Stimulated activated CD8-positive, alpha-beta memory T cell treated with anti-CD3 and anti-CD28 coated beads, Interleukin-4, amount 100 ng/mL, for 1 hour (primary cell): ENCODE measurements at places on chromosomes 3 and 15.

DNA sequence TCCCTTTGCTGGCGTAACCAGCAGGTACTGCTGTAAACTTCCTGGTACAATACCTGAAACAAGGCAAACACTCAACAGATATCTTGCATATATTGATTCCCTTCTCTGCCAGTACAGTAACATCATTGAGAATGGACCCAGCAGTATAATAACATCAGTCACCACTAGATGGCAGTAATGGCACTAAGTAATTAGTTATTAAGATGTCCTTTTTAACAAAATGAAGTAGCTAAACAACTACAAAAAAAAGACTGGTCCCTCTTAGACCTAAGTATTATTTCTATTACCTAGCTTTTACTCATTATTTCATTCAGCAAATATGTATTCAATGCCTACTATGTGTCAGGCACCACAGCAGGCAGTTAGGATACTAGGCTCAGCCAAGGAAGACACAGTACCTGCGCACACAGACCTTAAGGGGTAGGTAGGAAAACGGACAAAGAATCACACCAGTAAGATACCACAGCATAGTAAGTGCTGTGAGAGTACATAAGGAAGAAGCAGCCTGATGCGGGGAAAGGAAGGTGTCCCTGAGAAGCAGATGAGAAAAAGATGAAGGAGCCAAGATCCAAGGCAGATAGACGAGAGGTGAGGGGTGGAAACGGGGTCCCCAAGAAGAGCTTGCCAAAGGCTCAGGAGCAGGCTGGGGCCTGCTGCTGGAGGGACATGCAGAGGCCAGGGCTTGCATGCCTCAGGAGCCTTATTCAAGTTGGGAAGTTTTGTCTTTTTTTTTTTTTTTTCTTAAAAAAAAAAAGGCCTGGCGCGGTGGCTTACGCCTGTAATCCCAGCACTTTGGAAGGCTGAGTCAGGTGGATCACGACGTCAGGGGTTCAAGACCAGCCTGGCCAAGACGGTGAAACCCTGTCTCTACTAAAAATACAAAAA is 102.7 kb upstream of the CHD2 start:
- DNase-seq, result no peak

DNA sequence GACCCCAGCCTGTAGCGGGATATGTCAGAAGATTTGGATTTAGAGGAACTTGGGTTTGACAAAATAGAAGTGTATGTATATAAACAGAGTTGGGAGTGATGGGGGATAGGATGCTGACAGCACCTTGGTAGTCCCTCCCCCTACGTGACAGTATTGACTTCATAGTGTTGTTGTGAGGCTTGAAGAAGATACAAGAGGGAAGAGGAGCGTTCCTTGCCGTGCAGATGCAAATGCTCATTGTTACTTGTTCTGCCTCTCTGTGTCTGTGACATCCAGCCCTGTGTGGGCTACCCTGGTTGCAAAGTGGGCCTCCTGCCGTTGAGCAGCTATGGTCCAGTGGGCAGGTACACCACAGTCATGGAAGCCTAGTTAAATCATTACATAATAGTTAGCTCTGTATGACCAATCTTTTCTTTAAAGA is 45.0 kb downstream of the SMAD3 start:
- DNase-seq, result no peak

DNA sequence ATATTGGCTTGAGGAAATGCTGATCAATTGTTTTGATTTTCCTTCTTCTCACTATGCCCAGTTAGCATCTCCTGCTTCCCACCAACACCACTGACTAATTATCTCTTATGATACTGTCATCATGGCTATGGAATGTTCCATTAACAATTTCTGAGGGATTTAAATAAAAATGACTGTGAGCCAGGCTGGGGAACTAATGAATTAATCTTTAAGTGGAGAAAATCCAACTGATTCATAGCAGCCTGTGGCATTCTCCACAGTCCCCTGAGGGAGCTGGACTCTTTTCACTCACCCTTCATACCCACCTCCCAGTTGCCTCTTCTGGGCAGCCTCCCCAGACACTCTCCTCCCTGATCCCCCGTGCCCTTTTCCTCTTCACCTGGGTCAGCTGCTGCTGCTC is 353.6 kb downstream of the CLSTN2 start:
- DNase-seq, result no peak

- DNase-seq, result no peak
These were observed 17.5 kb downstream of the LMCD1 start for GRCh38 chr3:8519156-8519555.

DNA sequence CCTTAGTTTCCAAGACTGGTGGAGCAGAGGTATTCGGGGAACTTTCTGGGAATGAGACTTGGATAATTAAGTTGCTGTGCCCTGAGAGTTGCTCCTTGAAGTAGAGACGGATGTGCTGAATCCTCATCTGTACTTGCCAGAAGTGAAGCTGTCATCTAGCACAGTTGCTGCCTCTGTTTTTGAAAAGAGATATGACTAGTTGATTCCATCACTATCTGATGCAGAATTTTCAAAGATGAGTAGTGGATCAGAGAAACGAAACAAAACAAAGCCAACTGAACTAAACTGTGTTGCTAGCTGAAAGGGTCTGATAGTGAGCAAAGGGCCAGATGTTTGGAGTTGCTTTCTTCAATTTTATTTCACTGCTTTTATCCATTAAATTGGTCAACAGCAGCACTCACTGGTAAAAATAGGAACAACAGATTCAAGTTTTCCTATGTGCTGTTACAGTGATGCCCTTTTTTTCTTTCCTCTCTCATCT is 52.7 kb downstream of the MITF start:
- DNase-seq, result no peak

DNA sequence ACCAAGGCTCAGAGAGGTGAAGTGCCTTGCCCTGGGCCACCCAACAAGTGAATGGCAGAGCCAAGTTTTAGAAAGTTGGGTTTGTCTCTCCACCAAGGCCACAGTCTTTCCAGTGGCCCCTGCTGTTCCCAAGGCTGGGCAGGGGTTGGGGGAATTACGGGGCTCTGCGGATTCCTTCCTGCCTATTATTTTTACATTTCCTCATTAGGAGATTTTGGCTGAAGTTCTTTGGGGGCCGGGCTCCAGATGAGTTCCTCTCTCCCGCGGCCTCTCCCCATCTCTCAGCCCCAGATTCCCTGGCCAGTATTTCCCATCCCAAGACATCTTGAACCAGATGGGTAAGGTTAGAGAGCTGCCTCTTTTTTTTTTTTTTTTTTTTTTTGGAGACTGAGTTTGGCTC is 44.0 kb upstream of the SMAD6 start:
- DNase-seq, result no peak

- no peak for DNase-seq
These were observed 36.3 kb upstream of the HERC1 start for GRCh38 chr15:63870043-63870394.

GRCh38 chr3:16480861-16481545 is 32.5 kb downstream of the RFTN1 start:
- no peak for DNase-seq

GRCh38 chr3:94115482-94115881 is 52.6 kb downstream of the NSUN3 start:
- DNase-seq, result no peak

- DNase-seq, result no peak
These were observed 53.8 kb downstream of the RBMS3 start for GRCh38 chr3:29334706-29335105.
